HT1080 (cell line): ENCODE measurements at places on chromosomes 1 and 21.
A peak's percentile ranks its signal among the peaks of the same experiment; 100 is the strongest.

DNA sequence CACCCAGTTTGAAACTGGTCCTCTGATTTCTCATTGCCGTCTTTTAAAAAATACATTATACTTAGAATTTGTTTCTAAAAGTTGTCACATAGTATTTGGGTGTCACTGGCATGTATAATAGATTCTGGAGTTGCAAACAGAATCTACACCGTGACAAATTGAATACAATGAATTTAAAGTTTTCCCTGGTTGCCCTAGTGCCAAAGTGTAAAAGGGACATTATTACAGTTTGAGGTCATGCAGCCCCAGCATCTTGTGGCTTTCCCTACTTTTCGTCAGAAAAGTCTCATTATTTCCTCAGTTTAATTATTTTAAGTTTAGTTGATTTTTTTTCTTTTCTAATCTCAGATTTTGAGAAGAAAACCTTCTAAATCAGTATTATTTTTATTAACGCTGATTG lies 155.9 kb downstream of the DISP1 start:
- no peak for DNase-seq

DNA sequence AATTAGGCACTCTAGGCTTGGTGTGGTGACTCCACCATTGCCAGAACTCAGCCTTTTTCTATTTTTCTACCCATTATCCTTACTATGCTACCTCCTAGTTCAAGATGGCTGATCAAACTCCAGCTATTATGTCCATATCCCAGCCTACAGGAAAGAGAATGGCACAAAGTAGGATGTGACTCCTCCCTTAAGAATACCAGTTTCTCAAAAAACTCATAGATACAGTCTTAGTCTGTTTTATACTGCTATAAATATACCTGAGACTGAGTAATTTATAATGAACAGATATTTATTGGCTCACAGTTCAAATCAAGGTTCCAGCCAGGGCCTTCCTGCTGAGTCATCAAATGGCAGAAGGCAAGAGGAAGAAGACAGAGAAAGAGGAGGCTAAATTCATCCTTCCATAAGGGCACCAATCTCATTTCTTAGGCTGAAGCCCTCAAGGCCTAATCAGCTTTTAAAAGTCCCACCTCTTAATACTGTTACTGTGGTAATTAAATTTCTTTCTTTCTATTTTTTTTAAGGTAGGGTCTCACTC lies 542.8 kb upstream of the BEND5 start:
- peak; percentile 15 for DNase-seq

- no peak for DNase-seq
These were observed 27.8 kb upstream of the RAP1GAP start for GRCh38 chr1:21696931-21697330.

GRCh38 chr1:3889936-3890335 lies 10.1 kb downstream of the C1orf174 start:
- DNase-seq: no peak

GRCh38 chr1:218529646-218530300 lies 184.6 kb downstream of the TGFB2 start:
- DNase-seq: peak; percentile 6

DNA sequence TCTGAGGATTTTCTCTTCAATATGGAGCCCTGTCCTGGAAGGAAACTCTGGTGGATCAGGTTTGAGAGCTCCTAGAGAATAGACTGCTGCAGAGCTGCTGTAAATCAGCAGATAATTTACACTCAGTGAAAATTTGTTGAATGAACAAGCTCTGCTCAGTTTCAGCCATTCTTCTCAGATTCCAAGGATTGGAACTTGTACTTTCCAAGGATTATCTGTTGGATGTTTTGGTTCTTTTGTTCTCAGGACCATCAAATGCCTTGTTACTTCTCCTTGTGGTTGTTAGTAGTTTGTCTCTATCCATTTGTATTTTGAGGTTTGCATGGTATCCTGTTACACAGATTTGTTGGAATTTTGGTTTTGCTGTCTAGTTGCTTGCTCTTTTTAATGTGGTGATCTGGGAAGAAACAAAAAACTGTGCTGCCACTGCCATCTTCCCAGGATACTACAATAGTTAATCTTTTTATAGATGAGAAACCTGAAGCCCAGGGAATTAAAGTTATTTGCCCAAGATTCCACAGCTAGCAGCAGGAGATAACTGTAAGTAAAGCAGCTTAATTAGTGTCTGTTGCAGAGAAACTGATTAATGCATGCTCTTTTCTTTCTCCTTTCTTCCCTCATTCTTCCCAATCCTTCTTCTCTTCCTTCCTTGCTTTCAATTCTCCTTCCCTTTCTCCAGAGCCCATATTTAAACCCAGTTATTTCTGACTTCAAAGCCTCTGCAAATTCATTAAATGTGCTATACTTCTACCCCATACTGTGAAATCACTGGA lies 21.7 kb upstream of the KIFAP3 start:
- no peak for DNase-seq
